ENCODE measurements at places on chromosomes 3 and 15. TPM values are rescaled to one million over a fixed set of nuclear protein-coding genes. Genes with fewer than 3 reads are reported as not detected.

The ZCWPW2 gene
- total RNA-seq = 3.8 TPM

DNA sequence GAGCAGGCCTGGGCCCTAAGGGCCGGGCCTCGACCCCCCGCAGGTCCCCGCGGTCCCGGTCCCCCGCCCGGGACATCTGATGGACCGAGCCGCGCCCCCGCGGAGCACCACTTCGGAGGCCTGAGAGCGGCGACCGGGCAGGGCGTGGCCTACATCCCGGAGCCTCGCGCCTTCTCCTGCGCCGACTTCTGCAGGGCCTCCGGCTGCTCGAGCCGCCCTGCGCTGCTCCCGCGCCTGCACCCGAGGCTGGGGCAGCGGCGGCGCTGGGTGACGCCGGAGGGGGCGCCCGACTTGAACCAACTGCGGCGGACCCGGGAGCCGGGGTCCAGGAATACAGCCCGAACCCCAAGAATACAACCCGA, 14.9 kb upstream of the GP9 start:
- DNase-seq = peak; percentile 22

DNA sequence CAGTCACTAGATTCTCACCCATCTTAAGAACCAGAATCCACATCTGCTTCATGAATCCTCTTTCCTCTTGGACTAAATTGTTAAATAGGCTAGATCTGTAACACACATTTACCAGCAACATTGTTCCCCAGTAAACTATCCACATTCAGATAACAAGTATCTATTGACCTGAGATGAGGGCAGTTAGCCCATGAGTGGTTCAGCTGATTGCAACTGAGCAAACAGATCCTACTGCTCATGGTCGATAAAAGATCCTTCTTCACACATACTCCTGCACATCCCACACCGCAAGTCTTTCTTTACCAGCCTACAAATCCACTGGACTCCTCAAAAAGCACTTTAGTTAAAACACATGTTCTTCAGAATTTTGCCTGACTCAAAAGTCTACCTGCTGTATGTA, 59.2 kb downstream of the UACA start:
- DNase-seq = no peak

The MYH15 gene
- total RNA-seq = under 0.01 TPM

The GOLGA8S gene
- total RNA-seq = not detected

GRCh38 chr15:52336529-52336928, 40.9 kb upstream of the MYO5C start:
- DNase-seq = peak; percentile 71
